ENCODE measurements at places on chromosomes 7 and 10.

DNA sequence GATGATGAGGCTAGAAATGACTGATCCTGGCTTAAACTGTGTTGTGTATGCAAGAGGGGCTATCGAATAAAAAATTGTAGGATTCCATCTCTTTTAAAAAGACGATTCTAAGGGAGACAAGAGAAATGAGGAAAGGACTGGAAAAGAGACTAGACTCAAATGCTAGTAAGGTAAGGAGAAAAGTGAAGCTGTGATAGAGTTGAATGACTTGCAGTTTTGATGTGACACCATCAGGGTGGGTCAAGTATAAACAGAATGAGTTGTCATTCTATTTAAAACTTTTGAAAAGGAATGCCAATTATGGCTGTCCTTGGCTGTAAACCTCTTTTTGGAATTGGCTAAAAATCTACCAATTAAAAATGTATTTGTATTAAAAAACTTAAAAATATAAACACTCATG, 184.5 kb upstream of the PHF14 start:
- DNase-seq, result no peak

GRCh38 chr7:93279541-93279940, 47.4 kb downstream of the VPS50 start:
- DNase-seq, result no peak

DNA sequence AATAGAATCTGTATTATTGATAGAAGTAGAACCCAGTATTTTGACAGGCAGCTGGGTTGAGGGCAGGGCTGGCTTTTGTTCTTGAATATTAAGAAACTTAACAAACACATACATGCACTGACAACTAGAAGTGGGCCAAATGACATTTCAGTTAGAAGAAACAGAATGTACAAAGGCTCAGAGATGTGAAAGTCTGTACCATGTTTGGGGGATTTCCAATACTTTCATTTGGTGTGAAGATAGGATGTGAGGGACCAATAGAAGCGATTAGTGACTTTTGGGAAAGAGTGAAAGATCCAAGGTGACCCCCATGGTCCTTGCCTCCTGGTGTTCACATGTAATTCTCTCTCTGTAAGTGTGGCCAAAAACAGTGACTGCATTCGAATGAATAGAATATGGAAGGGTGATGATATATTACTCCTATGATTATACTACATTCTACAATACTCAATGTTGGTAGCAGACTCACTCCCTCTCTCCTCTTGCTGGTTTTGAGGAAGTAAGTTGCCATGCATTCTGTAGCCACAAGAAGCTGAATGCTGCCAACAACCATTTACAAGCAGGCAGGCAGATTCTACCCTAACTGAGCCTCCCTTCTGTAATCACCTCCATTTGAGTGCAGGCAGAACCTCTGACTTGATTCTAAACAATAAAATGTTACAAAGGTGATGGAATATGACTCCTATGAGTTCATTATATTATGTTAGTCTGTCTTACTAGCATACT, 151.4 kb downstream of the TMEM168 start:
- DNase-seq, result no peak

- DNase-seq, result no peak
Measured at GRCh38 chr10:111137587-111137986, 60.8 kb downstream of the ADRA2A start.

- no peak for DNase-seq
Measured at GRCh38 chr7:148437043-148437442, 153.5 kb upstream of the C7orf33 start.

DNA sequence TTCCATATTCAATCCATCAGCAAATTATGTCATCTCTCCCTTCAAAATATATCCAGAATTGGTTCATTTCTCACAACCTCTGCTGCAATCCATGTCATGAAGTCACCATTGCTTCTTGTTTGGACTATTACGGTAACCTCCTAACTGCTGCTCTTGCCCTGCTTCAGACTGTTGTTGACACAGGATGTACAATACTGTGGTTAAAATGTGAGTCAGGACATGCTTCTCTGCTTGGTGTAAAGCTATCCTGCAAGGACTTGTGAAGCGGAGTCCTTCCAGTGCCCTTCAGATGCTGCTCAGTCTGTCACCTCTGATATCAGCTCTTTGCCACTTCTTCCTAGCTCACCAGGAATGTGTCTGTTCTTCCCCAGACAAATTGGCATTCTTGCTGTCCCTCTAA, 10.4 kb upstream of the NXPH1 start:
- no peak for DNase-seq

- DNase-seq, result no peak
Measured at GRCh38 chr7:73704640-73705550, 14.6 kb downstream of the STX1A start.

All from urothelium cell line (cell line).